ENCODE measurements at places on chromosomes 4 and X.

GRCh38 chr4:144710526-144710912 lies 64.6 kb downstream of the HHIP start:
- no peak for DNase-seq

DNA sequence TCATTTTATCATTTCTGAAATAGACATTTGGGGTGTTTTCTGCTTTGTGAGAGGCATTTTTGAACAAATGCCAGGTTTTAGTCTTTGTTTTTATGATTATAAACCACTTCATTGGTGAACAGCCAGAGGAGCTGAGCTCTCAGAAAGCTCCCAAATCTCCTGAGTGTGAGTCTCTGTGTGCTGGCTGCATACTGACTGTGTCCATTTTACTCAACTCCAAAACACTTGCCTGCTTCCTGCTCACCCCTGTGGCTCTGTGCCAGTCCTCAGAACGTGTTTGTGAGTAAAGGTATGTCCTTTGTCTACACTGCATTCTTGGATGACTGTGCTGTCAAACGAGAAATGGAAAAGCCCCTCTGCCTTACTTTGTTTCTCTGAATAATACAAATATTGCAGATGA lies 5.4 kb upstream of the LRAT start:
- no peak for DNase-seq

DNA sequence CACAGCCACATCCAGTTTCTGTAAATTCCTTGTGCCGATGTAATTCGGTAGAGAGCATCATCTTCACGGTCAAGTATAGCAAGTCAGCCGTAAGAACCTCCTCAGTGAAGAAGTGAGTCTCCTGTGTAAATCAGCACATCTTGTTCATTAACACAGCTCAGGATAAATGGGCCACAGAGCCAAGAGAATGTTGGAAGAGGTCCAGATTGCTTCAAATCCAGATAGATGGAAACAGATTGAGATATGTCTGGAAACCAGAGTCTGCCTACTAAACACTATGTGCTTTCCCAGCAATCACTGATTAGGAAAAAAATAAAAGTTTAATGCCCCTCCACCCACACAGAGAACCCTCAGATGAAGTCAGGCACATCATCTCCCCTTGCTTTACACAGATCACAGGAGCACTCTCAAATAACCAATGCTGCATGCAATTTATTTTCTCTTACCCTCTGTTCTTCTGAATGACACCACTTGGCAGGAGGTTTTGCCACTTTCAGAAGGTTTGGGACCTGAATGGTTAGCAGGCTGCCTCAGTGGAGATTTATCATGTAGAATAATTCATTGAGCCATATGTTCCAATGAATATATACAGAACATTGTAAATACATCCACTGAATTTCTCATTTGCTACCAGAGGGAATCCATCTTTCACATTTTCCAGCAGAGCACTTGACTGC lies 357.7 kb downstream of the C4orf33 start:
- no peak for DNase-seq

DNA sequence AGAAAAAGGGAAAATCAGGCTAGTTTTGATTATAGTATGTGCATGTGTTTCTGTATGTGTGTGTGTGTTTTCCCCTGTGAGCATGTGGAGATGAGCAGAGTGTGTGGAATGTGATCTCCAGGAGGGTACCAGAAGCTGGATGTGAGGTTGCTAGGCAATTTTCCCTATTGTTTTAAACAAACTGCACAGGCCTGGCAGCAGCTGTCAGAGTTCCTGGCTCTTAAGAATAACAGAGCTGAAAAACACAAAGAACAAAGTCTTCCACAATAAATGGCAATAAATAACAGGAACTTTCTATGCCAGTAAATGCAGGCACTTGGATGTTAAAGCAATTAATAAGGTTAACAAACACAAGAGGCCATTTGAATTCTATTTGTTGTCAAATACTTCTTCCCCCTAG lies 344.6 kb upstream of the CTSO start:
- no peak for DNase-seq

DNA sequence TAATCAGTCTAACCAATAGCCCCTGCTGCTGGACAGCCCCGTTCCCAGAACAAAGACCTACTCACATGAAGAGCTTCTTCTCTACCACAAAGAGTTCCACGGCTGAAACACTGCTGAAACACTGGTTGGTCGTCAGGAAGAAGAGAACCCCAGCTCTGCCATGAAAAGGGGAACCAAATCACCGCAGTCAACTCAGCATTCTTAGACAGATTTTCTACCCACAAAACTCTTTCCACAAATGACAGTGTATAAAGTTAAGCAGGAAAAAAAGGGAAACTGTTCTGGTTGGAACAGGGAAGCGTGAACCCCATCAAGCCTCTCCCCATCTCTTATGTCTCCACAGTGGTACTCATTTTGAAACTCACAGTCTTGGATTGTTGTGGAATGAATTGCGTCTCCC lies 57.3 kb downstream of the ABCG2 start:
- DNase-seq: no peak

- DNase-seq: no peak
These were observed 277.1 kb downstream of the ADGRA3 start for GRCh38 chr4:22238742-22239141.

GRCh38 chr4:22072726-22073125 lies 124.2 kb upstream of the KCNIP4 start:
- DNase-seq: no peak

GRCh38 chr4:99054428-99054994 lies 34.1 kb downstream of the ADH5 start:
- no peak for DNase-seq

DNA sequence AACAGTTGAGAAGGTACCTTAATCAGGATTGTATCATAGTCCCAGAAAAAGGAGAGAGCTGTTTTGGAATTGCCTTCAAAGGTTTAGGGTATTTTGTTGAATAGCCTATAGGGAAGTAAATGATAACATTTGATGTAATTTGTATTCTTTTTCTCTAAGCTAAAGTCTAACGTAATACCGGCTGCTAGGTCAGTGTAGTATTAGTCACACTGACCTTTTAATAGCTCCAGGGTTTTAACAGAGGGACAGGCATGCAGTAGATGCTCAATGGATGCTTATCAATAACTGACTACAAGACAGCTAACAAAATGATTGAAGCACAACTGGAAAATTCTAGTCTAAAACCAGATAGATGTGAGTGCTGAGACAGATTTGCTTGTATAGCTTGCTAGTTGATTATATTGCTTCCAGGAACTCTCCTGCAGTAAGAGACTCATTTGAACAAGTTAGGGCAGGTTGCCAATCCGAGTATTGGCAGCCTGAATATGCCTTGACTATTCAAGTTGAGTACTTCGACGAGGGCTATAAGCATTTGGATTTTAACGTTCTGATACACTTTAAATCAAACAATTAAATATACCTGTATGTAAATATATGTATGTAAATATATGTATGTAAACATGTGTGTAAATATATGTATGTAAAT lies 16.5 kb upstream of the PNPLA4 start:
- DNase-seq: no peak

DNA sequence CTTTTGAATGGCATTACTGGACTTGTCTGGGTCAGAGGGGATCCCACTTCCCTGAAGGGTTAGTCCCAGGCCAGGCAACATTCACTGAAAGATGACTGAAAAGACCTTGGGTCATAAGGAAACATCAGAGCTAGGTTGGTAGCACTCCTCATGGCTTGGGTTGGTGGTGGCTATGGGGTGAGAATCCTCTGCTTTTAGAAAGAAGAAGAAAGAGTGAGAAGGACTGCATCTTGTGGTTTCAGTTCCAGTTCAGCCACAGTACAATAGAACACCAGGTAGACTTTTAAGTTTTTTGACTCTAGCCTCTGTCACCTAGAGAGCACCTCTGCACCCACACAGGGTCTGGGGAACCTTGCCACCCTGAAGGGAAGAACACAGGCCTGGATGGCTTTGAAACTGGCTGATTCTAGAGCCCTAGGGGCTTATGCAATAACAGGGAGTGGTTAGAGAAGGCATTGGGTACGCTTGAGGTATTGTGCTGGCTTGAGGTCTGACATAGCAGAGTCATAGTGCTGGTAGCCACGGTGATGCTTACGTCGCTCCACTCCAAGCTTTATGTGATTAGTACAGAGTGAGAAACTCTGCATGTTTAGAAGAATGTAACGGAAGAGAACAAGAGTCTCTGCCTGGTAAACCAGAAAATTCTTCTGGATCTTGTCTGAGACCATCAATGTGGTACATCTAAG lies 36.5 kb downstream of the PRR32 start:
- no peak for DNase-seq

- DNase-seq: no peak
These were observed 26.8 kb downstream of the ATP7A start for GRCh38 chrX:77937291-77937690.

- peak; percentile 42 for DNase-seq
These were observed 84.2 kb downstream of the BCOR start for GRCh38 chrX:40013266-40014195.

DNA sequence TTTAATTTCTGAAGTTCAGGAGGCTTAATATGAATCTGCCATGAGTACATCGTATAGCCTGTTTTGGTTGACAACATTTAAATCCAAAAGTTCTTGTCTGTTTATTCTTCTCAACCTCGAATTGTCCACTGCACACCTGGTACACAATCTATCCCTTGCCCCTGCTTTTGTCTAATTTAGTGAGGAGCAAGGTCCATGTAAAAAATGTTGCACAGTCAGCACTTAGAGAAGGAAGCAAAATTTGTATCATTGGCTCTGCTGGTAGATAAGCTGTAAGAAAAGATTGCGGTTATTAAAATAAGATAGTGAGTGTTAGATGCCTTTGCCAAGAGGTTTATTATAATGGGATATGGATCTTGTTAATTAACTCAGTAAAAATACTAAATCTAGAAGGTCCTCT lies 761.5 kb downstream of the RAPGEF2 start:
- DNase-seq: no peak

DNA sequence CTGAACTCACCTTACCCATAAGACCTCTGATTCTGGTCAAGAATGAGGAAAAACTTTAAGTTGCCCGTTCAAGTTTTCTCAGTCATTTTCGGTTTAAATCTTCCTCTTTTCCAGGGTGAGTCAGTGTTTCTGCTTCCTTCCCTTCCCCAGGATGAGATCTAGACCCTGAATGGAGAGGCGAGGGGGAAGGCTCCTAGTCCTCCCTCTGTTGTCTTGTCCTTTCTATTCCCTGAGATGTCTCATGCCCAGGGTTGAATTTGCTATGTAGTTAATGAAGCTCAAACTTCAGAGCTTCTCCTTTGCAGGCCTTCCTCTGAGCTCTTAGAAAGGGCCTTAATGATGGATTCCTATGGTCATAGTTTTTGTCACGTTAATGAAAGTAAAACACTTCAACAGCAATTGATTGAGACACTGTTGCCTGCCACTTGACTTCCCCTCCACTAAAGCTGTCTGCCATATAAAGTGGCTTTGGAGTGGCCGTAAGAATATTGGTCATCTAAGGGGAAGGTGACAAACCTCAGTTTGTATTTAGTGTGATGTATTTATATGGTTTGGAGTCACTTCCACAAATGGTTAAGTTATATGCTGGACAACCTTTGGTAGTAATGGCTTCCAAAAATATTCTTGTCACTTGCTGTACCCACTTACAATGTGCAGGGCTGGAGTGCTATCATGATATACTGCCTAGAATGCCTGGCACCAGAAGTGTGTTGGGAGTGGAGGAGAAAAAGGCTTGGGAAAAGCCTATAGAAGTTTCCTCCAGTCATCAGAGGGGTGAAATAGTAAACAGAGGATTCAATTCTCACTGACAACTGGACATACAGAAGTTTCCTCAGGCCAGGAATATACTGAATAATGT lies 24.3 kb upstream of the GPRIN3 start:
- no peak for DNase-seq

- no peak for DNase-seq
These were observed 203.2 kb downstream of the DHX15 start for GRCh38 chr4:24380957-24381665.

DNA sequence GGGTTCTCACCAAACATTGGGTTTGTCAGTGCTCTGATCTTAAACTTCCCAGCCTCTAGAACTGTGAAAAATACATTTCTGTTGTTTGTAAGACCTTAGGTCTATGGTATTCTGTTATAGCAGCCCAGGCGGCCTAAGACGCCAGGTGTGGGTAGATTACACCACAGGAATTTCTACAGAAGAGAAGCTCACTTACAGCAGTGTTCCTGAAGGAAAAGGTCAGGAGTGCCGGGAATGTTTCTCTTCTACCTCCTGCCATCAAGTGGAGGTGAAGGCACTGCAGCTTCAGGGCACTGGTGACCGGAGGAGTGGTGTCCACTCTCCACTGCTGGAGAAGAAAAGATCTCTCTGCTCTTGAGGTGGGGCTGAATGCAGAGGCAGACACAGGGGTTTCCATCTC lies 45.7 kb downstream of the FHDC1 start:
- DNase-seq: no peak

DNA sequence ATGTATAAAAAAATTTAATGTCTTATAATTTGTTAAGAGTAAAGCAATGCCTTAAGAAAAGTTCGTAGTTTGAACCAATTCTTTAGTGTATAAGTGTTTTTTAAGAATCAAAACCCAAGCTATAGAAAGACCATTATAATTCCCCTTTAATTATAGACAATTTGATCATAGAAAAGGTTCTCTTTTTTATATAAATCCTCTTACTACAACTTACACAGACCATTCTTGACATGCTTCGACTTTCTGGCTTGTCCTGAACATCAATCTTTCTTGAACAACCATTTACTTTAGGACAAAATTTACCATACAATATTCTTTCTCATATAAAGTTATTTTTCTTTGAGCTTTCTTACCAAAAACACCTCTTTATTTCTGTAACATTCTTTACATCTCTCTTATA lies 330.5 kb upstream of the SPANXN1 start:
- no peak for DNase-seq

DNA sequence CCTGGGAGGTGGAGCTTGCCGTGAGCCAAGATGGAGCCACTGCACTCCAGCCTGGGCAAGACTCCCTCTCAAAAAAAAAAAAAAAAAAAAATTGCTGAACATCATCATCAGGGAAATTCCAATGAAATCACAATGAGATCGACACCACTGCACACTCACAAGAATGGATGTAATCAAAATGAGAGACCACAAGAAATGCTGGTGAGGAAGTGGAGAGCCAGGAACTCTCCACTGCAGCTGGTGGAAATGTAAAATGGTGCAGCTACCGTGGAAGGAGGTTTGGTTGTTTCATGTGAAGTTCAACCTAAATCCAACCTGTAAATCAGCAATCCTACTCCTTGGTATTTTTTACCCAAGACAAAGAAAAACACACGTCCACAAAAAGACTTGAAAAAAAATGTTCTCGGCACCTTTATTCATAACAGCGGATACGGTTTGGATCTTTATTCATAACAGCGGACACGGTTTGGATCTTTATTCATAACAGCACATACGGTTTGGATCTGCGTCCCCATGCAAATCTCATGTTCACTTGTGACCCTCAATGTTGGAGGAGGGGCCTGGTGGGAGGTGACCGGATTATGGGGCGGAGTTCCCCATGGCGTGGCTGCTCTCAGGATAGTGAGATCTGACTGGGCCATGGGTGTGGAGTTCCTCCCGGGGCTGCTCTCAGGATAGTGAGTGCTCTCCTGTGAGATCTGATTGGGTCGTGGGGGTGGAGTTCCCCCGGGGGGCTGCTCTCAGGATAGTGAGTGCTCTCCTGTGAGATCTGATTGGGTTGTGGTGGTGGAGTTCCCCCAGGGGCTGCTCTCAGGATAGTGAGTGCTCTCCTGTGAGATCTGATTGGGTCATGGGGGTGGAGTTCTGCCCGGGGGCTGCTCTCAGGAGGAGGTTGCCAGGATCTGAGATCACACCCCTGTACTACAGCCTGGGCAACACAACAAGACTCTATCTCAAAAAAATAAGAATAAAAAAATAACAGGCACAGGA lies 7.7 kb downstream of the GAK start:
- DNase-seq: peak; percentile 30

All from activated CD4-positive, alpha-beta T cell treated with anti-CD3 and anti-CD28 coated beads, Interleukin-2, amount 50 U/mL, for 48 hours (primary cell).